ENCODE measurements at places on chromosomes 1 and 21. TPM values are rescaled to one million over a fixed set of nuclear protein-coding genes. Genes with fewer than 3 reads are reported as not detected.

Gene PALMD
- total RNA-seq: 2.2 TPM

Gene PIGM
- 4.0 TPM for total RNA-seq

DNA sequence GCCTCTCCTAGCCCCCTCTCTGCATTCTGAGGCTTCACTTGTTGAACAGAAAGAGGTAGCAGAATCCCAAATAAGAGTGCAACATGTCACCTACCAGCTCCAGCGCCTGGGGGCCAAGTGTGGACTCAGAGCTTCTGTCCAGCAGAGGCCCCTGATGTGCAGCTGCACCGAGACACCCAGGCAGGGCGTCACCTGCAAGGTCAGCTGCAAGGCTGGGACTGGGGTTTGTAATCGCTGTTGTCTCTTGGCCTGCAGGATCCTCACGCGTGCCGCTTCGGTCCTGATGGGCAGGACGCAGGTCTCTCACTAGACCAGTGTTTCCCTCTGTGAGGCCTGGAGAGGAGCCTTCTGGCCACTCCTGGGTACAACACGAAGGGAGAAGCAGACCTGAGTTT lies 4.3 kb upstream of the SLX9 start:
- no peak overlapping the region for H3K4me3 ChIP-seq
- H3K27me3 ChIP-seq: peaks cover 33% of the 10 kb centered on the region
- no peak for DNase-seq
- no peak overlapping the region for H3K27ac ChIP-seq
- H3K36me3 ChIP-seq: no peaks in the 10 kb centered on the region

DNA sequence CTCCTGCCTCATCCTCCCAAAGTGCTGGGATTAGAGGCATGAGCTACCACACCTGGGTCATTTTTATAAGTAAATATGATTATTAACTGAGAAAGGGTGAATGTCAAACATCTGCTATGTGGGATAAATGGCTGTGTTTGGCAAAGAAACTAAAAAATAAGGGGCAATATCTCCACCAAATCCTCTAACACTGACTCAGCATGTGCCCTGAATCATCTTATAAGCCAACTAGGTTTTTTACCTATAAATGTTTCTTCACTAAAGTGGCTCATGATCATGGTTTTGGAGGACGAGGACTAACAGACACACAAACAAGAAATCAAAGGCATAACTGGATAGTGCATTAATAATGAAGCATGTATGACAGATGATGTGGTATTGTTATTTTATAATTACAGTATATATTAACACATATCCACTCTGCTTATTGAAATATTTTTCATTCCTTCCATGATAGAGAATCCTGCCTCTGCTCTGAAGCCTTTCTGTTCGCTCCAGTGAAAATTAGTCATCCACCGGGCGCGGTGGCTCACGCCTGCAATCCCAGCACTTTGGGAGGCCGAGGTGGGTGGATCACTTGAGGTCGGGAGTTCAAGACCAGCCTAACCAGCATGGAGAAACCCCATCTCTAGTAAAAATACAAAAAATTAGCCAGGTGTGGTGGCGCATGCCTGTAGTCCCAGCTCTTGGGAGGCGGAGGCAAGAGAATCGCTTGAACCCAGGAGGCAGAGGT lies 11.7 kb upstream of the ARHGAP29 start:
- no peak overlapping the region for H3K27ac ChIP-seq
- no peaks in the 10 kb centered on the region for H3K4me1 ChIP-seq
- no peak for DNase-seq
- peaks cover 13% of the 10 kb centered on the region for H3K27me3 ChIP-seq
- no peak overlapping the region for H3K4me3 ChIP-seq

All from colonic mucosa (tissue), 4 donors.